Left lobe of liver (tissue), 2 donors: ENCODE measurements at places on chromosomes 1 and 21. TPM values are rescaled to one million over a fixed set of nuclear protein-coding genes. Genes with fewer than 3 reads are reported as not detected.

- no peak for DNase-seq
Measured at GRCh38 chr1:31912839-31913239, 25.3 kb downstream of the PTP4A2 start.

DNA sequence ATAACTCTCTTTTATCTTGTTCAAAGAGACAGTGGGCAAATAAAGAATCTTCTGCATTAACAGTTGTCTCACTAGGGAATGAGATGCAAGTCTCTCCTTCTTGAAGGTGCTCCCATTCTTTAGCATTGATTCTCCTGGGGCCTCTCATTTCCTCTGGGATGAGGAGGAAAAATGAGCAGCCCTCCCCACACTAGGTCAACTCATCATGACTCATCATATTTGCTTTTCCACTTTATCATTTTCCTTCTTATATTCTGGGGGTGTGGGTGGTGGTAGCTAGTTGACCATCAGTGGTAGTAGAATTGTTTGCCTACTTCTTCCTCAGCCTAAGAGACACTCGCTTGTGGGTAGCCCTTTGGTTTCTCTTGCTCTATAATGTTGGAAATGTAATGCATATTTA is 182.0 kb upstream of the C1orf87 start:
- DNase-seq, result no peak

GRCh38 chr1:36476945-36477344 is 5.8 kb downstream of the CSF3R start:
- DNase-seq, result no peak

DNA sequence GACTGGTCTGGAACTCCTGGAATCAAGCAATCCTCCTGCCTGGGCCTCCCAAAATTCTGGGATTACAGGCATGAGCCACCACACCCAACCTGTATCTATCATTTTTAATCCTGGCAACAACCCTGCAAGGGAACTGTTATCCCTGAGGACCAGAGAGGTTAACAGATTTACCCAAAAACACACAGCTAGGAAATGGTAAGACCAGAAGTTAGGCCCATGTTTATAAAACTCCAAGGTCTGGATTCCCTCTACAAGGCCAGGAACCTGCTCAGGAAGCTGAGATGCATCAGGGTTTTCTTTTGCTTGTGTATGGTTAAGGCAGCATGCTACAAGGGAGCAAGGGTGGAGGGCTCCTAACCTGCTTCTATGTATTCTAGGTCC is 17.8 kb upstream of the TTC39A start:
- no peak for DNase-seq

GRCh38 chr1:116889380-116889779 is 20.3 kb upstream of the PTGFRN start:
- no peak for DNase-seq

DNA sequence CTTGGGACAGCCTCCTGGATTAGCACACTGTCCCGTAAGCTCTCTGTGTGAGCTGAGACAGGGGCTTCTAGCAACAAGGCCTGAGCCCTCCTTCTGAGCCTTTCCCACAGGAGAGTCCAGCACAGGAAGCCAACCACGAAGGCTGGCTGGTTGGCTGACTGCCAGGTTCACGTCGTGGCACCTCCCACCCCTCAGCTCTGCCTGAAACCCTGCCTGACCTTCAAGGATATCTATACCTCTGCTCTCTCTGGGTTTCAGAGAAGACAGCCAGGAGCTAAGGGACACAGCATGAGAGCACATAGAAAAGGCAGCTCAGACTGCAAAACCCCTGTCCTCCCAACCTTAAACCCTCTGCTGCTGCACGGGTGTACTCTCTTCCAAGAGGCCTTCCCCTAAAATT is 13.9 kb downstream of the DLGAP3 start:
- no peak for DNase-seq

GRCh38 chr1:72516826-72517225 is 234.5 kb upstream of the NEGR1 start:
- DNase-seq, result no peak

- DNase-seq, result no peak
Measured at GRCh38 chr1:104884939-104885338, 1135.2 kb downstream of the AMY1C start.

- DNase-seq, result no peak
Measured at GRCh38 chr1:104195395-104195794, 445.7 kb downstream of the AMY1C start.

DNA sequence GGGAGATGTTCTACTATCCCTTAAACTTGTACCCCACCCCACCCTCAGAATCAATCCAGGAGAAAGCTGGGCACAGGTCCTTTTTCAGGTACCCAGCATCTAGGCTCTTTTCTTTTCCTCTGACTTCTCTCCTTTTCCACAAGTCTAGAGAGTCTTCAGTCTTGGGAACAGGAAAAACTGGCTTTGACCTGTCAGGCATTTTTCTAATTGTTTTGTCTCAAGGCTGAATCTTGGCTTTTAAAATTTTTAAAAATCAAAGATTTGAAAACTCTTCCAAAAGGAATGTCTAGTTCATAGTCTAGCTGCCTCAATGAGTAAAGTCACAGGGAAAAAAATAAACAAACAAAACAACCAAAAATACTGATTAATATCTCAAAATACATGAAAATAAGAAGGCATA is 161.5 kb downstream of the HFM1 start:
- no peak for DNase-seq

DNA sequence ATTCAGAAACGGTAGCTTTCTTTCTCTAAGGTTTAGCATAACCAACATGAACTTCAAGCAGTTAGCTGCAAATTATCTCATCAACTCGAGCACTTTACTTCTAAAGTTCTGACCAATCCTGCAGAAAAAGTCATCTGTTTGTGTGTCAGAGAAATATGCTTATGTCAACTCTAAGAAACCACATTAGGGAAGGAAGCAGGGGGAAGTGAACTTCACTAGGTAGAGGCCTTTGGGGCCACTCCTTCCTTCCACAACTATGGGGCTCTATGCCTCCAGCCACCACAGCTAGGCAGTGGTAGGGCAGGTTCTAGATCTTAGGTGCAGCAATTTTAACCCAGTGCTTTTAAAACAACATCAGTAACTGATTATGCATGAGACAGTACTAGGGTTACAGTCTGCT is 375.9 kb downstream of the DSCAM start:
- DNase-seq, result no peak

DNA sequence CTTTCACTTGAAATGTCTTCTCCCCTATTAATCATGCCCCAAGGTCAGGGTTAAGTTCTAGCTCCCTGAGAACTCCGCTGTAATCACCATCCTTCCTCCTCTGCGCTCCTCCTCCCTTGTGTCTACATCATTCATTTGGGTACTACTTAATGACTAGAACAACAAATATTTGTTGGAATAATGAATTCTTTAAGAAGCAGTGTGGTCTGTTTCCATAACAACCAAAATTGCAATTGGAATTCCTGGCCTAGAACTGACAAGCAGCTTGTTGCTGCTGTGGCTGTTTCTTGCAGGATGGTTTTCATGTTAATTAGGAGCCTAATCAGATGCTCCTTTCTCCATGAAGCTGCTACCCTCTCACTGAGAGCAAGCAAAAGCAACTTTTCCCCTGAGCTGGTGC is 192.5 kb downstream of the ZZZ3 start:
- no peak for DNase-seq

- no peak for DNase-seq
Measured at GRCh38 chr1:206933333-206933945, 11.7 kb upstream of the FCMR start.

DNA sequence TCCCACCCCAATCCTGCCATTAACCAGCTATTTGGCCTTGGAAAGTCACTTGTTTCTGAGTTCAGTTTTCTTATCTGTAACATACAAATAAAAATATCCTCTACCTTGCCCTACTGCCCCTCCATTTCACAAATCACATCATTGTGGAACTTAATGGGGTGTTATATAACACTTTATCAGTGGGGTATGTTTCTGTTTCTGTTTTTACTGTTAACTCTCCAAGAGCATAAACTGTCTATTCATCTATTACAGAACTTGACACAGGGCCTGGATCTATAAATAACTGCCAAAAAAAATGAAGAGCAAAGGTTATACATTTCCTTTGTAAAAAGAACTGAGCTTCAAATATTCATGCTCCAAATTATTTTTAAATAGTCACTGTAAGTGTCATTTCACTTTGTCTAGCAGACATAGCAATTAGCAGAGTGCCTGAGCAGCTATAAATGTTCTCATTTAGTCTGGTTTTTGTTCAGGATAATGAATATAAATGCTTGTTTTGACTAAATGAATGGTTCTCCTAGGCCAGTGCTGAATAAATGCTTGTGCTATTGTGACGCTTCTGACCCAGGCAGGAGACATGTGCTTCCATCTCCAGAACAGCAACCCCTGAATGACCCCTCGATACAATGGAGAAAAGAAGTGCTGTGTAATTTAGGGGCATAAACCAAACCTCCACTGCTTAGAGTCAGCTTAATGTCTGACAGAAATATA is 7.4 kb downstream of the PIGM start:
- no peak for DNase-seq

GRCh38 chr1:44790968-44791801 is 3.2 kb upstream of the BEST4 start:
- no peak for DNase-seq

DNA sequence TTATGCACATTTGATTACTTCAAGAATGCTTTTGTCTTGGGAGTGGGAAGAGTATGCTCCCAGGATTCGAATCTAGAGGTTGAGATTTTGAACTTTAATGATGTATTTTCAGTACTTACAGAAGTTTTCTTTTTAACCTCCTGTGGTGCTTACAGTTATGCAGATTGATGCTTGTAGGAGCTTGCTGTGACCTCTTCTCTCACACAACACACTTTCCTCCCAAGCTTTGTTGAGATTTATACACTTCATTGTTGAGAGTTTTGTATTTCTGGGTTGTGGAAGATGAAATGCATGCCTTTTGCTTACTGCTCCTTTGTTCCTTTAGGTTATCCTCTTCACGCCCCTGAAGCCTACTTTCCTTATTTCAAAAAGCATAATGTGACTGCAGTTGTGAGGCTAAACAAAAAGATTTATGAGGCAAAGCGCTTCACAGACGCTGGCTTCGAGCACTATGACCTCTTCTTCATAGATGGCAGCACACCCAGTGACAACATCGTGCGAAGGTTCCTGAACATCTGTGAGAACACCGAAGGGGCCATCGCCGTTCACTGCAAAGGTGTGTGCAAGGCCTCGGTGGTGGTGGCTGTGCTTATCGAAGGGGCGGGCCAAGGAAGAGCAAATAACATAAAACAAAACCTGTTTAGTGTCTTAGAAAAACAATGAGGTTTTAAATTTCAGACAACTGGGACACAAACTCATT is 75.5 kb upstream of the GPR88 start:
- DNase-seq, result no peak

DNA sequence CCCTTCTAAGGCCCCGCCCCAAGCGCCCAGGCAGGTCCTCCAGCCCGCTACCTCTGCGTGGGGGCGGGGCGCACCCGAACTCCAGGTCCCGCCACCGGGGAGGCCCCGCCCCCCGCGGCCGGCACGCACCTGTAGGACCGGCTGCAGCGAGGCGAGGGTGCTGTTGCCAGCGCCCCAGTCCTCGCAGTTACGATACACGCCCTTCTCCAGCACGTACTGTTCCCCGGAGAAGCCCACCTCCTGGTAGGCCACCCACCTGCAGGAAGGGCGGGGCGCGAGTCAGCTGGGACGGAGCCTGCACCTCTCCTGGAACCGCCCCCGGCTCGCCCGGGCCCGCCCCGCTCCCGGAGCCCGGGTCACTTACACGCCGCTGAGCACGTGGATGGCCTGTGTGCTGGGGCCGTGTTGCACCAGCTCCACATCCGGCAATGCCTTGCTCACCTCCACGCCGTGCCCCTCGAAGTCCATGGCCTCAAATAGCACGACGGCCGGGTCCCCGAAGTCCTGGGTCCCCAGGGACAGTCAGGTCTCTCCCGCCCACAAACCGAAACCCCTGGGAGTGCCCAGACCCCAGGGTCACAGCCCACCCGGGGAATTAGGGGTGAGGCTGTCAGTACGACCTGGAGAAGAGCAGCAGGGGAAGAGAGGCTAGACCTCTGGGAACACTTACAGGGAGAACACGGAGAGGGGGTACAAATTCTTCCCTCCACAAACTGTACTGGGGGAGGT is 17.3 kb downstream of the CRYBG2 start:
- peak; percentile 89 for DNase-seq

GRCh38 chr1:206903687-206904086 is 6.4 kb downstream of the IL24 start:
- no peak for DNase-seq

- DNase-seq, result no peak
Measured at GRCh38 chr1:16073490-16074119, at the start of gene FAM131C. TSS of gene FAM131C (minus strand) at chr1:16073651. CDS start at chr1:16073442, 209 bp downstream.

DNA sequence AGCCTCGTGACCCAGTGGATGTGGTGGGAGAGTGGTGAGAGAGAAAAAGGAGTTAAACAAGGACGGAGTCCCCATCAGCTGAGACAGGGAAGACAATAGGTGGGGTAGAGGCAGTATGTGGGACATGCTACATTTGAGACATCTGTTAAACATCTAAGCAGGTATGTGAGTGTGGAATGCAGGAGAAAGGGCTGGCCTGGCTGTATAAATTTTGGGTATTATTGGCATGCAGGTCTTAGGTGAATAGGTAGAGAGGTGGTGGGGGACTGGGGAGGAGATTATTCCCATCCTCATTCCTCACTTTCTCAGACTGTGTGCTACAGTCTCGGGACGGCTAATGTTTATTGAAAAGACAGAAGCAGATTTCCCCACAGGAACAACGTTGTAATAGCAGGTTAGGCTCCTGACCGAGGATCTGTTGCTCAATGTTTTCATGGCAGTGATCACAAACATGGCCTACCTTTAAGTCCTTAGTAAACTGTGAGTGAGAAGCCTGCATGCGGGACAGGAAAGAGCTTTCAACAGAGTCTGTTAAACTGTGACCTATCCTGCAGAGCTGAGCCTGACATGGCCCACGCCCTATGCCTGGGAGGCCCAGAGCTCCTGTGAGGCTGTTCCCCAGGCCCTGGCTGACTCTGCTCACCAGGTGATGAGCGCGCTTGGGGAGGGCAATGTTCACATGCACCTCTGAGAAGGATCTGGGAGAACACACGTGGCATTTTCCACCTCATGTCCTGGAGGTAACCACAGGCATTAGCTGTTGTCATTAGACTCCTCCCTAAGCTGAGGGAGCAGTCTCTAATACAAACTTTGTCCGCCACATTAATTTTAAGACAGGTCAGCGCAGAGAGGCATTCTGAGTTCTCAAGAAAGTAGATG is 16.5 kb downstream of the VSIG8 start:
- no peak for DNase-seq

DNA sequence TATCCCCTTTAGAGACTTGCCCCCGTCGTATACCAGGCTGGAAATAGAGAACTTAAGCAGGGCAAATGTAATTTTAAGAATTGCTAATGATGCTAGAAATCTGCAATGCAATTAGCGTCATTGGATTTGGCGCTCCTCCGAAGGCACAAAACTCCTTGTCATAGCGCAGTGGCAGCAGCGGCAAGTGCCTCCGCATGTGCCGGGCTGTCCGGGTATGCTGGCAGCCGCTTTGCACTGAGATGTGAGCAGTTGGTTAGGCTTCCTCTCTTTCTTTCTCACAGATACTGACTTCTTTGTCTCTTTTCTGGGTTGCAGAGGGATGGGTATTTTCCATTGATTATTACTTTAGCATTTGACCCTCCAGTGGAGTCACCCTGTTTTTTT is 193.4 kb upstream of the LMO4 start:
- no peak for DNase-seq

GRCh38 chr1:144101397-144102045 is 129.7 kb upstream of the FAM72C start:
- DNase-seq, result peak; percentile 62

TRIM33 gene
- total RNA-seq, result 13.7 TPM

SMIM12 gene
- total RNA-seq, result 32.0 TPM

MRPL9 gene
- total RNA-seq, result 26.3 TPM

ERICH3 gene
- total RNA-seq, result 0.15 TPM

AVPR1B gene
- not detected for total RNA-seq

TMEM240 gene
- 0.98 TPM for total RNA-seq

NBPF4 gene
- total RNA-seq, result not detected

PDE4DIP gene
- 138 TPM for total RNA-seq

CRP gene
- total RNA-seq, result 3,370 TPM

LEMD1 gene
- not detected for total RNA-seq

TNFRSF1B gene
- total RNA-seq, result 16.8 TPM

IFNLR1 gene
- total RNA-seq, result 4.5 TPM

GUCA2A gene
- total RNA-seq, result not detected
